ENCODE measurements at places on chromosomes 6 and 20. TPM values are rescaled to one million over a fixed set of nuclear protein-coding genes. Genes with fewer than 3 reads are reported as not detected.

DNA sequence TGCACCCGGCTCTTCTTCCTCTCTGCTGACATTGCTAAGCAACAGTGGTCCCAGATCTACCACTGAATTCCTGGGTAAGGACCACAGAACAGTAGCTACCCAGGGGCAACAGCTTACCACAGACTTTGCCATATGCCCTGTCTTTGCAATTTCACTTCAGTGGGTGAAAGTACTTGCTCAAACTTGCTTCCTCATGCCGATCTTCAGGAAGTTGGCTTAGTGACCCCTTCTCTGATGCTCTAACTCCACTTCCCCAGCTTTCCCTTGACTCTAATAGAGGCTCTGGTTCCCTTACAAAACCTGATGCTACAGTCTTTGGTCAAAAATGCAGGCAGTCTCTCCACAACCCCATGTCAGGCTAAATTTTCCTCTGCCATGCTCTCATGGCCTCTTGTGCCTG is 3.3 kb upstream of the TAAR5 start:
- H3K4me1 ChIP-seq, result no peaks in the 10 kb centered on the region
- H3K36me3 ChIP-seq, result no peaks in the 10 kb centered on the region
- H3K4me3 ChIP-seq, result no peak overlapping the region
- H3K27me3 ChIP-seq, result peaks cover 3% of the 10 kb centered on the region

GRCh38 chr6:159099961-159100360 is 55.2 kb upstream of the TAGAP start:
- H3K27me3 ChIP-seq, result peaks cover 4% of the 10 kb centered on the region
- H3K27ac ChIP-seq, result no peak overlapping the region
- no peaks in the 10 kb centered on the region for H3K36me3 ChIP-seq
- DNase-seq, result no peak
- peaks cover 15% of the 10 kb centered on the region for H3K4me1 ChIP-seq
- no peak overlapping the region for H3K4me3 ChIP-seq

PHIP gene
- total RNA-seq, result 38.5 TPM

SAMD5 gene
- 7.8 TPM for total RNA-seq

CYP24A1 gene
- total RNA-seq, result not detected

Data from suprapubic skin (tissue), 4 donors.